NCI-H446 (cell line): ENCODE measurements at places on chromosomes 6 and 20.

GRCh38 chr6:10140824-10141223 lies 274.1 kb downstream of the TFAP2A start:
- DNase-seq = no peak

DNA sequence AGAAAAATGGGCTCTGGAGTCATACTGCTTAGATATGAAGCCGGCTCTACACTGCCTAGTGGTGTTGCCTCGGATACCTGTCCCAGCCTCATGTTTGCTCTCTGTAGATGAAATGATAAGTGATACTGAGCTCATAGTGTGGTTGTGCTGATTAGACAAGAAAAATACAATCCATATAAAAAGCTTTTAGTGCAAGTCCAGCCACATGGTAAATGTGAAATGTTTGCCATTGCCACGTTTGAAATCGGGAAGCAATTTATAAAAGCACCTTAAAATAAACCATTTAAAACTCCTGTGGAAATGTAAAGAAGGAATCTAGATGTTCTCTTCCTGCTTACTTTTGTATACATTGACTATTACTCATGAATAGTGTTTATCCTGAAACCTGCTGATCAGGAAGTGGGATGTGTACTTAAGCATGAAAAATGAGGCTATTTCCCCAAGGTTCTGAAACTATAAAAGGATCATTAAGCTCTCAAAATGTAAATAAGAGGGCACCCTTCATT lies 13.1 kb upstream of the PBOV1 start:
- DNase-seq = no peak

GRCh38 chr20:46551522-46552381 lies 1.3 kb upstream of the OCSTAMP start:
- DNase-seq = no peak

GRCh38 chr6:138225953-138226352 lies 7.7 kb upstream of the PBOV1 start:
- no peak for DNase-seq

- no peak for DNase-seq
These were observed 27.7 kb downstream of the TFEB start for GRCh38 chr6:41707565-41708200.

- no peak for DNase-seq
These were observed 100.9 kb upstream of the SAMD5 start for GRCh38 chr6:147407571-147407970.

DNA sequence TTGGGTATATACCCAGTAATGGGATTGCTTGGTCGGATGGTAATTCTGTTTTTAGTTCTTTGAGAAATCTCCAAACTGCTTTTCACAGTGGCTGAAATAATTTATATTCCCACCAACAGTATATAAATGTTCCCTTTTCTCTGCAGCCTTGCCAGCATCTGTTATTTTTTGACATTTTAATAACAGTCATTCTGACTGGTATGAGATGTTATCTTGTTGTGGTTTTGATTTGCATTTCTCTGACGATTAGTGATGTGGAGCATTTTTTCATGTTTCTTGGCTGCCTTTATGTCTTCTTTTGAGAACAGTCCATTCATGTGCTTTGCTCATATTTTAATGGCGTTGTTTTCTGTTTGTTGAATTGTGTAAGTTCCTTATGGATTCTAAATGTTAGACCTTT lies 641.6 kb downstream of the HACE1 start:
- DNase-seq = no peak

GRCh38 chr6:112842330-112842685 lies 495.2 kb downstream of the RFPL4B start:
- DNase-seq = no peak

DNA sequence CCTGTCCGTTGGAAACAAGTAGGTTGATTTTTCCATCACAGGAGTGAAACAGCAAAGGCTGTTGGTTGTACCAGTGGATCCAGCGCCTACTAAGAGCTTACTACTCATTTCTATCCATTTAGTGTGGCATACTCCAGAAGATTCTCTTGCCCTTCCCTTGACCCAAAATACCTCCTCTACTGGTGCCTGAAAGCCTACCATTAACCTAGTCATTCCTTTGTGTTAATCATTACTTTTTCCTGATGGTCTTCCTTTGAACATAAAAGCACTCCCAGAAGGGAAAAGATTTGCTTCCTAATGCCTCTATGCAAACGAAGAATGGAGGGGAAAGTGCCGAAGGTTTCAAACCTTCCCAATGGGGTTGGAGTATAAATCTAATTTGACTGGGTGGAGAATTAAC lies 123.3 kb downstream of the QRSL1 start:
- no peak for DNase-seq

GRCh38 chr6:105890521-105891244 lies 195.5 kb upstream of the PRDM1 start:
- no peak for DNase-seq

DNA sequence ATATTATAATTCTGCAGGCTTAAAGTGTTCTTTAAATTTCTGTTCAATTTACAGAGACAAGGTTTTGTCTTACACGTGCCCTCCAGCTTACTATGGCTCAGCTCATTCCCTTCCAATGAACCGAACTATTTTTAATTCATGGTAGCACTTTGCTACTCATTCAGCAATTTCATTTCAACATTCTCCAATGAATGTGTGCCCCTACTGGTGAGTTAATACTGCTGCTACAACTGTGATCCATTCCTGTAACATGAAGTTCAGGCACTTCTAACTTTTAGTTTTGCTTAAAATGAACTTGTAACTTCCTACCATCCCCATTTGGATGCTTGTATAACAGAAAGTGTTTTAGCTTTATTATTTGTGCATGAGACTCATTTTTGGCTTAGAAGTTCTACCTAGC lies 99.7 kb downstream of the F13A1 start:
- DNase-seq = no peak

DNA sequence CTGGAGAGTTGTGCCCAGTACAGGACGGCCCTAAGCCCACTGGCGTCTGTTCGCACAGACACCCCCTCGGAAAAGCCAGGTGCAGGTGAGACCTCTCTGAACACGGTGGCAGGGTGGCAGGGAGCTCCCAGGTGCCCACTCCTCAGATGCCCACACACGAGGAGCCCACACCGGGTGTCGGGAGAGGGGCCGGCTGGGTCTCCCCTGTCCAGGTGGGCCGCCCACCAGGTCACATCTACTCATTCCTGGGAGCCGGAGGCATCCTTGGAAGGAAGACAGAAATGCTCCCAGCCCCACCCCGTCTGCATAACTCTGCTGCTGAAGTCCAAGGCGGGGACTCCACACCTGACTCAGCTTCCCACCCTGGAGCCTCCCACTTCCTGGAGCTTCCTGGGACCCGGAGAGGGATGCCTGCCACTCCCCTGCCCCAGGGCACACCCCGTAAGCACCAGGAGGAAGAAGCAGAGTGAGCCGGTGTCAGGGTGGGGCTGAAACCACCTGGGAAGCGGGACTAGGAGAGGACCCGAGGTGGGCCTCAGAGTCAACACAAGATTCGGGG lies 2.5 kb downstream of the SRMS start:
- DNase-seq = no peak

DNA sequence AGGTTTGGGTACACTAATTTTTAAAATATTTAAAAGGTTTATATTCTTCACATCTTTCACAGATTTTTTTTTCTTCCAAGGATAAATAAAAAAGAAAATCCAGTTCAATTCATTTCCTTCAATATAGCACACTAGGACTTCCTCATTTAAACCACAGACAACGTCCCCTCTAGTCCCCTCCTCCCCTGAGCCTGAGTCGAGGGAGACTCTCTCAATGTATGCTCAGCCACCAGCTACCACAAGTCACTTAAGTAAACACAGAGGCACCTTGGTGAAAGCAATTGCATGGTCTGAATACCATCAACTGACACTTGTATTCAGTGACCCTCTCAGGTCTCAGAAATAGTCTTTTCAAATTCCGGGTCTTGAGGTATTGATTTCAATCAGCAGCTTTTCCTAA lies 88.6 kb downstream of the SIM1 start:
- no peak for DNase-seq

DNA sequence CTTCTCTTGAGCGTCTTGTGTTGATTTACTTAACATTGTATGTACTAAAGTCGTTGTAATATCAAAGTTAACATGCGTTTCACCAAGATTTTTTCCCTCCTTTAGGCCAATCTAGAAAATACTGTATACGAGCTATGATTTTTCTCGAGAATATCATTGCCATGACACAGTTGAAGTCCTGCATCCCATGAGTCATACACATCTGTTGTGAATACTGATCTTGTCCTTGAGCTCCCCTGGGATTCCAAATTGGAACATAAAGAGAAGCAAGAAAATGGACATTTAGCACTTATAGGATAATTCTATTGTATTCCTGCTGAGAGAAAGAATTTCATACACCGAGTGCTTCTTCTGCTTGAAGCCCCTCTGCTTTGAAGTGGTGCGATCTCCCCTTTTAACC lies 109.6 kb downstream of the SLC35B3 start:
- DNase-seq = no peak

GRCh38 chr6:132513831-132514545 lies 1.1 kb upstream of the STX7 start:
- no peak for DNase-seq

- no peak for DNase-seq
These were observed 92.5 kb downstream of the BMP7 start for GRCh38 chr20:57173986-57174385.

- no peak for DNase-seq
These were observed 177.1 kb downstream of the ALDH8A1 start for GRCh38 chr6:134772671-134773360.

DNA sequence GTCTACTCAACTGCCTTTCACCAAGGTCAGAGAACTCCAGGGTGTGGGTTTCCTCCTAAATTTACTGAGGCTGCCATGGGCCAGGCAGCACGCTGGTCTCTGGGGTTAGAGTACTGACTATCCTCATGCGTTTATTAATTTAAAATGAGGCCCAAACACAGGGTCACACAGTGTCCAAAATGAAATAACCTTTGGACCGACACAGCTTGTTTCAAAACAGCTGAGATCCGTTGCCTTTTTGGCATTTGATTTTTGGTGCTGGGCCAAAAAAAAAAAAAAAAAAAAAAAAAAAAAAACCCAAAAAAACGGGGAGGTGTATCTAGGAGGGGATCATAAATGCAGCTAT lies 14.6 kb upstream of the TOX2 start:
- DNase-seq = no peak

DNA sequence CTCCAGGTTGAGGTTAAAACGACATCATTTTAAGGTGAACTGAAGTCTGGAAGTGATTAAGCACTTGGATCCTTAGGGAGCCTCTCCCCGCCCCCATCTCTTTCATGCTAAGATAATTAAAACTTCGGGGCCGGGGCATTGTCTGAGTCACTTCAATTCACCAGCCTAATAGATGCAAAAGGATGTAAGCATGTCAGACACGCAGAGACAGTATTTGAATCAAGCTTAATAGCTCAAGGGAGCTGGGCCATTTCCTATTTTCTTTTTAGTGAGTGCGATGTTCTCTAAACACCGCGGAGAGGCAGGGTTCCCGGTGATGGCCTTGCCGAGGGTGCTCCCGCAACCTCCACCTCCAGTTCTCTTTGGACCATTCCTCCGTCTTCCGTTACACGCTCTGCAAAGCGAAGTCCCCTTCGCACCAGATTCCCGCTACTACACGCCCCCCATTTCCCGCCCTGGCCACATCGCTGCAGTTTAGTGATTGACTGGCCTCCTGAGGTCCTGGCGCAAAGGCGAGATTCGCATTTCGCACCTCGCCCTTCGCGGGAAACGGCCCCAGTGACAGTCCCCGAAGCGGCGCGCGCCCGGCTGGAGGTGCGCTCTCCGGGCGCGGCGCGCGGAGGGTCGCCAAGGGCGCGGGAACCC lies 516 bp upstream of the IRF4 start:
- DNase-seq = no peak

DNA sequence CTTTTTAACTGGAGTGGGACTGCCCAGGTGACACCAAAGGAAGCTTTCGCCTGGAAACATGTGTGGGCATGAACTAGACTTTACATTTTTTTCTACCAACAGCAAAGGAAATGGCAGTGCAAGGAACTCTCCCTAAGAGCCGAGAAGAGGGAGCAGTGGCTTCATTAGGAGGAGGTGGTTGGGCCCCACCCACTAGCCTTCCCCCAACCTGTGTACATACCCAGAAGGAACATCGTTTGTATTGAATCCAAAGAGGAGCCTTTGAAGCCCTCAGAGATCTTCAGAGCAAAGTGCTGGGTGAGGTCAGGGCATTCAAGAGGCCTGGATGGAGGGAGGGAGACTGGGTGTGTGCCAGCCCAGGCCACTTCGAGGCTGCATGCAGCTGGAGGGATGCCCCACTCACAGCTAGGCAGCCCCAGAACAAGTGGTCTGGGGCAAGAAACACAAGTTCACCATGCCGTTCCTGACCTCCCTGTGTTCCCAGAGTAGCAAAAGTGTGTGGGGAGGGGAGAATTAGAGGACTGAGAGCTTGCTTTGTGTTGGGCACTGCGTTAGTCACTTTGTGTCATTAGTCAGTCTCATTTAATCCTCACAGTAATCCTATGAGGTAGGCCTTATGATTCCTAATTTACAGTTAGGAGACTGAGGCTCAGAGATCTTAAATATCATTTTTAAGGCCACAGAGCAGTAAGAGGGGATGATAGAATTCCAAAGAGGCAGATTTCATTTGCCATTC lies 191.6 kb upstream of the SUPT3H start:
- DNase-seq = no peak

GRCh38 chr6:114315831-114316595 lies 26.8 kb downstream of the HS3ST5 start:
- peak; percentile 56 for DNase-seq

- DNase-seq = no peak
These were observed 443.3 kb downstream of the EPM2A start for GRCh38 chr6:145292066-145292465.

DNA sequence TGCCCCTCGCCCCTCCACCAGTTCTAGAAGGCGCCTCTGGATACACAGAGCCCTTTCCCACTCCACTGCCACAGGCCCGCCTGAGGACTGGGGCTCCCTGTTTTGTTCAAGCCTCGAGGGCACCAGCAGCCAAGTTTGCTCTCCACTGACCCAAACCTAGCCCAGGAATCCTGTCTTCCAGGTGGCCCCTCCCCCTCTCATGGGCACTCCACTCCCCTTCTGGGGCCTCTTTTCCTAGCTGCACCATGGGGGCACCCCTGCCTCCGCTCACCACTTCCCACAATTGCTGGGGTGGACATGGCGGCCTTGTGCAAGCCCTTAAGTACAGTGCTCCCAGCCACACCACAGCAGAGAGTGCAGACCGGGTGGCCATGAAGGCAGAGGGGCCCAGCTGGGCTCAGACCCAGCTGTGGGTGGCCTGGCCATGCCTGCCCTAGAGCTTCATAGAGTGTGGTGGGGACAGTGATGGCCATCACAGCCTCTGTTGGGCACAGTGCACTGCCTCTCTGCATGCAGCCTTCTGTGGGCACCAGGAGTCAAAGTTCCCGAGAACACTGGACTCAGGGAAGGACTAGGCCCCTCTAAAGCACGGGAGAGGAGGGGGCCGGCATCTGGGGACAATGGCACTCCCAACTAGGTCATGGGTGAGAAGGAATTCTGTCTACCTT lies 1.3 kb downstream of the MYL9 start:
- DNase-seq = no peak

- DNase-seq = no peak
These were observed 115.1 kb downstream of the JAG1 start for GRCh38 chr20:10558635-10559187.

GRCh38 chr6:19454721-19455392 lies 382.3 kb upstream of the ID4 start:
- no peak for DNase-seq
